Hematopoietic multipotent progenitor cell treated with erythropoietin and hydrocortisone succinate and interleukin-3 and kit ligand, for 8 days (in vitro differentiated cells): ENCODE measurements at places on chromosomes 12 and 14.

DNA sequence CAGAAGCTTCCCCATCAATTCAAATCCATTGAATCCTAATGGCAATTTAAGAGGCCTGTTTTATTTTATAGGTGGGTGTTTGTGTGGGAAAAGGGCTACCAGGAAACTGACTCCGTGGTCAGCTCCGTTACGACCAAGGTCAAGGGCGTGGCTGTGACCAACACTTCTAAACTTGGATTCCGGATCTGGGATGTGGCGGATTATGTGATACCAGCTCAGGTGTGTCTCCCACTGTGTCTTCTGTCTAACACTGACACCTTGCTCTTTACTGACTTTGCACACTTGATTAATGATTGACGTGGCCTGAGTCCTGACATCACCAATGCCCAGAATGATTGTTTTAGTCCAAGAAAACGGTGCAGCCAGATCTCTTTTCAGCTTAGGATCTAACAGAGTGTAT, 7.1 kb downstream of the P2RX4 start:
- DNase-seq = no peak

- no peak for DNase-seq
Observed at GRCh38 chr12:83461336-83461935, 774.7 kb downstream of the TMTC2 start.

GRCh38 chr12:27332714-27333402, at the start of gene BMAL2:
Gene BMAL2, plus strand, starts transcription at chr12:27332836. Its CDS starts 237 bp downstream, at chr12:27333073.
- DNase-seq = peak; percentile 37

DNA sequence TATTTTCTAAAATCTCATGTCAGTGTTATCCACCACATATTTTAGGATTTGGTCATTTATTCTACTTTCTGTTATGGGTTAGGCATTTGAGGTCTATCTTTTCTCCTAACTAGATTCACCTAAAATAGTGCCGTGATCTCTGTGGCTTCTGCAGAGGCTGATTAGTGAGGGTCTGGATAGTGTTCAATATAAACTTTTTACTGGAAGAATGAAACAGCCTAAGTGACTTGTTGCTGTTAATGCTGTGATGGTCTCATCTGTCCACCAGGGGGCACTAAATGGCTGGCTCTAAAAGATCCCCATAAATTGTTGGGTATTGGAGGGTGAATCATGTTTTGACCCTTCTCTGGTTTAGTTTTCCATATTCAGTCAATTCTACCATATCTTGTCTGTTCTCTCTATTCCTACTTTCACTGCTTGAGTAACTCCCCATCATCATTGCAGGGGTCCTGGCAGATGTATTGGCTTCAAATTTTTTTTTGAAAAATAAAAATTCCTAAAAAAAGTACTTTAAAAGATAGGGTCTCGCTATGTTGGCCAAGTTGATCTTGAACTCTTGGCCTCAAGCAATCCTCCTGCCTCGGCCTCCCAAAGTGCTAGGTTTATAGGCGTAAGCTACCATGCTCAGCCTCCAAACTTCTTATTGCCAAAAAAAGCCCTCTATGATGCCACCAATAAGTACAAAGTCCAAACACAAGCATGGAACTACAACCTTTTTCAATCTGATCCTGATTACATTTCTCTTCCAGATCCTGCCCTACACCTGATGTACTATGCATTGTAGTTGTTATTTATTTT, 6.9 kb downstream of the PABPN1 start:
- DNase-seq = peak; percentile 86

DNA sequence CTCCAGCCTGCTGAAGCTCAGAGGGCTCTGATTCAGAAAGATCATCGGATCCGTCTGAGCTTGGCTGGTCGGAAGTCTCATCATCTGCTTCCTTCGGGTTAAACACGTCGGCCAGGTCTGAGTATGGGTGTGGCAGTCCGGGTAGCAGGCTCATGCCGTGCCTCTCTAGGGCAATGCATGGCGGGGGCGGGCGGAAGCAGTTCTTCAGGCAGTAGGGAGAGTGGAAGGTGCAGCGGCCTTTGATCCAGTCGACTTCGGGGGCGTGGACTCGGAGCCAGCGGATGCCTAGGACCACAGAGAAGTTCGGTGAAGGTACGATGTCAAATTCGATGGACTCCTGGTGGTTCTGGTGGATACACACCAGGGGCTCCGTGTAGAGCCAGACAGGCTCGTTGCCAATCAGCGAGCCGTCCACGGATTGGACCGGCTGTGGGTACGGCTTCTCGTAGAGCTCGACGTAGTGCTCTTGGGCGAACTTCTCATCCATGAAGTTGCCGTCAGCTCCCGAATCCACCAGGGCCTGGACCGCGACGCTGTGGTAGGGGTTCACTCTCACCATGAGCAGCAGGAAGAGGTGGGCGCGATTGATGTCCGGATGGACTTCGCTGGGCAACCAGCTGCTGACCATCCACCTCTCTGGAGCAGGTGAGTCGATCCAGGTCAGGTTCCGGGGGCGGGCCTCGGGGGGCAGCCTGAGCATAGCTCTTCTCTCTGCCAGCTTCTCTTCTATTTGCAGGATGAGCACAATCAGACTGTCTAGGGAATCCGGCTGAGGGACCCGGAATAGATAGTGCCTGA, 20.3 kb downstream of the RTL1 start:
- DNase-seq = no peak

DNA sequence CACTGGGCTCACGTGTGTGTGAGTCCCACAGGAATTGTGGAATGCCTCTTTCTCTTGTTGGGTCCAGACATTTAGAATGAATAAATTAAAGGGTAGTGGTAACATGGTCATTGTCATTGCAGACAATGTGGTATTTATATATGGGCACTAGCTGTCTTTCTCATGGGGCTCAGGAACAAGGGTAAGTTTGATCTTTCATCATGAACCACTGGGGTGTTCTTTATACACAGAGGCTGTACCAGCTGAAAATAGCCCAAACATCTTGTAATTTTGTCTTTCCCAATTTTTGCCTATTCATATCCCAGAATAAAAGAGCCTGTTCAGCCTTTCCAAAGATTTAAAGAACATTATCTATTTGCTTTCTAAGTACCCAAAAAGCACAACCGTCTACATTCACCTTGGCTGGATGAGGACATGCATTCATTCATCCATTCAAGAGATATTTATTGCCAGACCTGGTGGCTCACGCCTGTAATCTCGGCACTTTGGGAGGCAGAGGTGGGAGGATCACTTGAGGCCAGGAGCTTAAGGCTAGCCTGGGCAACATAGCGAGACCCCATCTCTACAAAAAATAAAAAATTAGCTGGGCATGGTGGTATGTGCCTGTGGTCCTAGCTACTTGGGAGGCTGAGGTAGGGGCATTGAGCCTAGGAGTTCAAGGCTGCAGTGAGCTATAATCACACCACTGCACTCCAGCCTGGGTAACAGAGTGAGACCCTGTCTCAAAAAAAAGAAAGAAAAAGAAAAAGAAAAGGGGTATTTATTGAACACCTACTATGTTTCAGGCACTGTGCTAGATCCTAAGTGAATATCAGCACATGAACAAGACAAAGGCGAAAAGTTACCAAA, 4.4 kb upstream of the FOS start:
- no peak for DNase-seq

DNA sequence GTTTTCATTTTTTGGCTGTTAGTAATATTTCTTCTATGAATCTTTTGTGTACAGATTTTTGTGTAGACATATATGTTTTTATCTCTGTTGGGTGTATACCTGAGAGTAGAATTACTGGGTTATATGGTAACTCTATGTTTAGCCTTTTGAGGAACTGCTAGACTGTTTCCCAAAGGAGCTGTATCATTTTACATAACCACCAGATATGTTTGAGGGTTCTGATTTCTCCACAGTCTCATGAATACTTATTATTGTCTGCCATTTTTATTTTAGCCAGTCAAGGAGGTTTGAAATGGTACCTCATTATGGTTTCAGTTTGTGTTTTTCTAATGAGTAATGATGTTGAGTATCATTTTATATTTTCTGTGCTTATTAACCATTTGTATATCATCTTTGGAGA, 1.9 kb downstream of the PCNX4 start:
- peak; percentile 23 for DNase-seq

DNA sequence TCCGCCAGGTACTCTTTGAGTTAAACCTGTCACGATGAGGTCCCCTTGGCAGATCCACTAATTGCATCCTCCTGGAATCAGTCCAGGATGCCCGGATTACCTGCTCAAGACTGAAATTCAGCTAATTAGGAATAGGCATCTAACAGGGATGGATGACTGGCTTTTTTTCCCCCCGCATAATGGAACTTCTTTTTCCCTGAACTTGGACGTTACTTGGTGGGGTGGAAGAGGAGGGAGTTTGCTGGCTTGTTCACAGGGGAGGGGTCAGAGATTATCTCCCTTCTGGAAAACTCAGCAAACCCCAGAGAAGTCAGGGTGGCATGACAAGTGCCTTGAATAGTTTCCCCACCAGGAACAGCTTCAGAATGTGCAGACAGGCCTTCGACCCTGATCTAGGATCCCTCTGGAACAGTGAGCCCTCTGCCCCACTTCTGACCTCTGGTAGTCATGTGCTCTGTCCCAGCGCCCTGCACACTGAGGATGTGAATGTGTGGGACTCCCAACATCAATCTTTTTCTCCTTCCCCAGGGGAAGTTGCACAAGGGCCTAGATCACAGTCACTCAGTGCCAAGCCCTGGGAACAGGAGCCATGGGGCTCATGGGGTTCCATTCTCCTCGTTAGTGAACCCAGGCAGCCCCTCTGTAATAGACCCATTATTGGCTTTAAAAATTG, 142.5 kb downstream of the SMOC1 start:
- DNase-seq = no peak

GRCh38 chr14:93967637-93968250, 8.6 kb downstream of the ASB2 start:
- no peak for DNase-seq

DNA sequence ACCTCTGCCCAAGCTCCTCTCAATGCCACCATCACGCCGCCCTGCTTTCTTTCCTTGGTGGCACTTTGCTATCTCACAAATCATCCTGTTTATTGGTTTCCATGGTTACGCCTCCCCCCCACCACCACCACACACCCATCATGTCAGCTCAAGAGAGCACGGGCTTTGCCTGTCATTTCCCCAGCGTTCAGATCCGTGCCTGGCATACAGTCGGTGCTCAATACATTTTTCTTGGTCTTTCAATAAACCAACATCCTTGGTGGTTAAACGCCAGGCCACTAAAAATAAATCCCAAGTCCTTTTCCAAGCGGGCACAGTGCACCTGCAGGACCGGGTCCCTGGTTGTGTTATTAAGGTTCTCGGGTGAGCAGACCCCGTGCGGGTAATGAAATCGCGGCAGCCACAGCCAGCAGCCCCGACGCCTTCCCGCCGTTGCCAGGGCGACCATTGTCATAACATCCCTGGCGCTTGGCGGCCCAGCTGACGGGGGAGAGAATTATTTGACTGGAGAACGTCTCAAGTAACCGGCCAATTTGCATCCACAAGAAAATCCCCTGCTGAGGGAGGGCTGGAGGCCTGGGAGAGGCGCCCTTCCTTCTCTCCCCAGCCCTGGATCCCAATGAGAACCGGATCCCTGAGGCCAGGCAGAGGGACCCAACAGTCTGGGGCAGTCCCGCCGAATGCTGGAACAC, 92.9 kb downstream of the KSR2 start:
- no peak for DNase-seq

DNA sequence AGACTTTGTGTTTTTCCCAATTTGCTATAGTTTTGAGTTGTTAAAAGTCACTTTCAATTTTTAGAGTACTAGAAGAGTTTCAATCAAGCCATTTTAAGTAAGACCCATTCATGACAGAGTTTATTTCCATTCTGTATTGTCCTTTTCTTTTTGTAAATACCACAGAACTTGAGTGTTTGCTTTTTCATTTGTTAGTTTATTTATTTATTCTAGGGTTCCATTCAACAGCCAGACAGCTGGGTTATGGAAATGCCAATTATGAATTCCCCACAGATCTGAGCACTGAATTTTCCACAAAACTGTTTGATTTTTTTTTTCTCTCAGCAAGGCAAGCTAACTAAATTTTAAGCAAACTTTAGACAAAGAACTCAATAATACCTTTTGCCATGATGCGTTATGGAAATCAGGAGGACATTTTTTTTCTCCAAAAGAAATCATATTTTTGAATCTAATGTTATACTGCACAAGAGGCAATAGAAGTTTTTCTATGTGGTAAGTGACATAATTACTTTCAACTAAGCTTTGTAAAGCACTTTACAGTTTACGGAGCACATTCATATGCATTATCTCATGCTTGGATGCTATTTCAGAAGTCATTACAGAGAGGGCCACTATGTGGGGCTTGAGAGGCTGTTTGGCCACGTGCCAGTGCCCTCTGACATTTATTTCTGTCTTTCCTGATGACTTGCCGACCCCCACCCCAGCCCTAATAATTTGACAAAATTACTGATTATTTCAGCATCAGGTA, 181.5 kb downstream of the VRK1 start:
- no peak for DNase-seq
